ENCODE measurements at places on chromosomes 5 and 9.
A peak's percentile ranks its signal among the peaks of the same experiment; 100 is the strongest.

DNA sequence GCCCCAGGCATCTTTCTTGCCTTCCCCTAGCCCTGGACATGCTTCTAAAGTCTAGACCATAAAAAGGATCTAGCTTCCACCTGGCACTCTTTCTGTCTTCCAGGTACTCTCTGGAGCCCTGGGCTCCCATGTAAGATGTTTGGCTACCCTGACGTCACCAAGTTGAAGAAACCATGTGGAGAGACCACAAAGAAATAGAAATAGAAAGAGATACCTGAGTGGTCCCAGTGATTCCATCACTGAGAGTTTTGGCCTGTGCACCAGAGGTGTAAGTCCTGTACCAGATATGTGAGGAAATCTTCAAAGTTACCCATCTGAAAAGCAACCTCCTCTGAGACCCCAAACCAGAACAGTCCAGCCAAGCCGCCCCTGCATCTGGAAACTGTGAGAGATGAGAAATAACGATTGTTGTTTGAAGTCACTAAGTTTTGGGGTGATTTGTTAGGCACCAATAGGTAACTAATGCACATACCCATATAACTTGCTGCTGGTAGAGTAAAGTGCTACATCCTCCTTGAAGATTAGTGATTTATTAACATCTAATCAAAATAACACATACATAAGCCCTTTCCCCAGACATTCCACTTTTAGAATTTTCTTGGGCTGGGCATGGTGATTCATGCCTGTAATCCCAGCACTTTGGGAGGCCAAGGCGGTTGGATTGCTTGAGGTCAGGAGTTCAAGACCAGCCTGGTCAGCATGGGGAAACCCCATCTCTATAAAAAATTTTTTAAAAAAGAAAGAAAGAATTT, 85.7 kb upstream of the LHFPL2 start:
- no peak for DNase-seq

DNA sequence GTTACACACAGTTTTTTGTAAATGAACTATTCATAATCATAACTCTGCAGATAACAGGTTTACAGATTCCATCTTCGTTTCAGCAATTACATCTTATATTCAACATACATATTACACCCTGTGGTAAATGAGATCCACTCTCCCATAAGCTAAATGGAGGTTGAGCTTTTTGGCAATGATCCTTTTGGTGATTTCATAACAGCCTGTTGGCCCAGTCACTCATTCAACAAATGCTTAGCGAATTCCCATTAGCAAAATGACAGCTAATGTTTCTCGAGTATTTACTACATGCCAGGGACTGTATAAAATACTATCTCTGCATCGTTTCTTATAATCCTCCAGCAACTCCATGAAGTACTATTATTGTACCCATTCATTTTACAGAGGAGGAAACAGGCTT, 25.4 kb upstream of the AGXT2 start:
- DNase-seq: no peak

DNA sequence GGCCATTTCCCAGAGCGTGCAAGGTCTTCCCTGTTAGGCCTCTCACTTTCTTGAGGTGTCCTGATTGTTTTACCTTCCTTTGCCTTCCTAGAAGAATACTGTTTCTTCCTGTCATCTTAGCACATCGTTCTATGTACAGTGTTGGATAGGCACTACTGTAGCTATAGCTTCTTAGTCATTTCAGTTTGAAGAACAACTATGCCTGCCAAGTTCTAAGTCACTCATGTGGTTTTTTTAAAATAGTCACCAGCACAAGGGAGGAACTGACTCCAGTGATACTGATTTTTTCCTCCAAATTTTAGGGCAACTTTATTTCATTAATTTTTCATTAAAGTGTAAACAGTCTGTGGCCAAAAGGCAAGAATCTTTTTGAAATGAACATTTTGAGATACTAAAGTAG, 122.4 kb upstream of the NR5A1 start:
- peak; percentile 28 for DNase-seq

DNA sequence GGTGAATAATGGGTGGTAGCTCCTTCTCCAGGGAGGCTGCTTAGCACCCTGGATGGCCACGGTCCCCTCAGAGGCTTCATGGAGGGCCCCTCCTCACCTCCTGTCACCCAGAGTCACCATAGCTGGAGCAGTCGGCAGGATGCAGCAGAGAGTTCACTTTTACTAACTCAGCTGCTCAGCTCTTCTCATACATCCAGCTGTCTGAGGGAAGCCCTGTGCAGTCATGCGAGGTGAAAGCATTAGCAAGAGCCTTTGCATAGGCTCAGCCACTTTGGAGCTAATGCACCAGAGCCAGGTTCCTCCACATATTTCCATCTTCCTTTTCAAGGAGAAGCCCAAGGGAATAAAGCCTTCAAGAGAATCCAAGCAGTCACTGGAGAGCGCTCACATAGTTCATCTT, 499.2 kb downstream of the BNC2 start:
- no peak for DNase-seq

DNA sequence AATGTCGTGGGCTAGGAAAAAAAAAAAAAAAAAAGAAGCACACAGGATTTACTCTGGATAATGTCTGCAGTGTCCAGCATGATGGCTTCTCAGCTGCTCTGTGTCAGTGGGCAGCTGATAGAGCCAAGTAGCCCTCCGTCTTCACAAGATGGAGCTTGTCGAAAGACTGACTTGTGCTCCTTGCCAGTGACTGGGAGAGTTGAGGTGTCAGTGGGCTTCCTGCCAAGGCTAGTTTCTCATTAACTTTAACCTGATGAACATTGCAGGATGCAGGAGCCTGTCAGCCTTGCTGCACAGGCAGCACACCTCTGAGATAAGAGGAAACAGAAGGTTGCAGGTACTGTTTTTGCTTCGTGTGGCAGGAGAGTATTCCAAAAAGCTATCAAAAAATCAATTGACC, 171.4 kb upstream of the SGCD start:
- no peak for DNase-seq

GRCh38 chr5:31465291-31465690, 66.6 kb downstream of the DROSHA start:
- no peak for DNase-seq

- no peak for DNase-seq
Observed at GRCh38 chr5:82760856-82761255, 316.3 kb downstream of the TMEM167A start.

GRCh38 chr5:1707467-1707866, 92.2 kb downstream of the MRPL36 start:
- DNase-seq: no peak

Measured in skeletal muscle cell (primary cell).